AG04449 (cell line): ENCODE measurements at places on chromosomes 6 and 20.
A peak's percentile ranks its signal among the peaks of the same experiment; 100 is the strongest.

- DNase-seq = no peak
Measured at GRCh38 chr6:34940030-34940434, 51.0 kb downstream of the ANKS1A start.

GRCh38 chr20:52972190-52972937, at the start of gene TSHZ2:
TSS of gene TSHZ2 (plus strand) at chr20:52972358. CDS start at chr20:52973294, 936 bp downstream.
- DNase-seq = no peak

DNA sequence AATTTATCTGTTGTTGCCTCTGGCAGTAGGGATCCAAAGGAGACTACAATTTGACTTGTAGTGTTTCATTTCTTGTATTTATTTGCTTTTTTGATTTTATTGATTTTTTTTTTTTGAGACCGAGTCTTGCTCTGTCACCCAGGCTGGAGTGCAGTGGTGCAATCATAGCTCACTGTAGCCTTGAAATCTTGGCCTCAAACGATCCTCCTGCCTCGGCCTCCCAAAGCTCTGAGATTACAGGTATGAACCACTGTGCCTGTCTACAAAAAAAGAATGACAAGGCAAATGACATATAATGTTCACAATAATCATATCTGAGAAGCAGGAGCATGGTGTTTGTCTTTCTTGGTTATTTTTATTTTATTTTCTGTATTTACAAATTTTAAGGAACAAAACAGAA, 117.6 kb upstream of the RNF24 start:
- DNase-seq = no peak

- DNase-seq = no peak
Measured at GRCh38 chr20:9402141-9402540, 112.2 kb upstream of the LAMP5 start.

- no peak for DNase-seq
Measured at GRCh38 chr6:116497113-116497676, 14.2 kb upstream of the CALHM5 start.

GRCh38 chr6:71473926-71474325, 185.3 kb downstream of the OGFRL1 start:
- peak; percentile 63 for DNase-seq
